ENCODE measurements at places on chromosomes 7 and 10. TPM values are rescaled to one million over a fixed set of nuclear protein-coding genes. Genes with fewer than 3 reads are reported as not detected.

The ANKRD22 gene
- total RNA-seq: 0.30 TPM

The KCP gene
- 0.14 TPM for total RNA-seq

The RAB11FIP2 gene
- total RNA-seq: 12.8 TPM

The OR2A5 gene
- not detected for total RNA-seq

The STEAP1 gene
- total RNA-seq: 13.4 TPM

The HOXA1 gene
- 4.0 TPM for total RNA-seq

The PAOX gene
- total RNA-seq: 0.92 TPM

The AGR3 gene
- not detected for total RNA-seq

The CCL24 gene
- total RNA-seq: not detected

The STRA8 gene
- total RNA-seq: not detected

The MRC1 gene
- 0.03 TPM for total RNA-seq

The ASAH2 gene
- total RNA-seq: 1.8 TPM

All from A549 treated with CpdA at 1 μM for 4 hours (cell line).